ENCODE measurements at places on chromosomes 1 and 21.

GRCh38 chr1:154810571-154810970, 59.5 kb downstream of the KCNN3 start:
- no peak for DNase-seq

DNA sequence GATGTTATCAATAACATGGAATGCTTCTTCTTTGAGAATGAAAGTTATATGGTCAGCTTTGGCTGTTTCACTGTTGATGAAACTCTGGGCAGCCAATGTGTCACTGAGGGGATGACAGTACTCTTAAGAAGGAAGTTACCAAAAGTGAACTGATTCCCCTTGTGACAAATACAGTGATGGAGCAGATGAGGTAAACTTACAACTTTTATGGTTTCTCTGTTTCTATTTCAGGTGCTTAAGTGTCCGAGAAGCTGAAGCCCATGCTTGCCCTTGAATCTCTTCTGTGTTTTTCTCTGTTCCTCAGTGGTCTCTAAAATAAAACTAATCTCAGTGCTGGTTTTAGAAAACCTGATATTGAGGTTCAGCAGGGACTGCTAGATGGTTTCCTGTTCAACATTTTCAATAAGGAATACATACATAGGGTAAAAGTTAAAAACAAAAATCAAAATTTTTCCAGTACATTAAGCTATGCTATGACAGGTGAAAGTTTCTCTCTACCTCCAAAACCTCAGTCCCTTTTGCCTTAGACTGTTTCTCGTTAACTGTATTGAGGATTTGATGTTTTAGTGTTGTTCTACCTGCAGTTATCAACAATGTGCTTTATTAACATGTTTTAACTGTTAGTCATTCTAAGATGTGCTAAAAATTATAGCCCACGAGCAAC, 454.4 kb upstream of the ADGRL4 start:
- DNase-seq, result no peak

DNA sequence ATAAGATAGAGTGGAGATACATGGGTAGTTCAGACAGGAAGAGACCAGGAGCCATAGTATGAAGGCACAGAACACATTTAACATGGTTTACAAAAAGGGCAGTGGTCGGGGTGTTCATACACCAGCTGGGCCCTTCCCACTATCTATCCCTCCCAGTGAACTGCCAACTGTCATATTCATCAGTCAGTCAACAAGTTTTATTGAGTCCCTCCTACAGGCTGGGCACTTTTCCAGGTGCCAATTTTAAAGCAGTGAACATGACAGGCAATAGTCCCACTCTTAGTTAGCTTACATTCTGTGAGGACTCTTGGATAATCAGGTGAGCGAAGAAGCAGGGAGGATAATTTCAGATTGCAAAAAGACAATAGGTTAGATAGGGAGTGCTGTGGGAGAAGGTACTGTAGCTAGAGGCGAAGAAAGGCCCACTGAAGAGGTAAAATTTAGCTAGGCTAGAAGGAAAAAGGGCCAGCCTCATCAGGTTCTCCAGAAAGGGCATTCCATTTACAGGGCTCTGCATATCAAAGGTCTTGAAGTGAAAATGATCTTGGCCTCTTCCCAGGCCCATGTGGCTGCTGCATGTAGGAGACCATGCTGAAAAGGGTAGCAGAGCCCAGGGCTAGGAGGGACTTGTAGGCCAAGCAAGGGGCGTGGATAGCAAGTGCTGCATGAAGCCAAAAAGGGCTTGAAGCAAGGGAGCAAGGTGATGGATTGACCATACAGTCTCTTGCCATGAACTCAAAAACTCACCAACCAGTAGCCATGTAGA, 274.7 kb upstream of the SNX7 start:
- DNase-seq, result no peak

- DNase-seq, result no peak
Measured at GRCh38 chr1:40803902-40804301, 20.3 kb downstream of the KCNQ4 start.

DNA sequence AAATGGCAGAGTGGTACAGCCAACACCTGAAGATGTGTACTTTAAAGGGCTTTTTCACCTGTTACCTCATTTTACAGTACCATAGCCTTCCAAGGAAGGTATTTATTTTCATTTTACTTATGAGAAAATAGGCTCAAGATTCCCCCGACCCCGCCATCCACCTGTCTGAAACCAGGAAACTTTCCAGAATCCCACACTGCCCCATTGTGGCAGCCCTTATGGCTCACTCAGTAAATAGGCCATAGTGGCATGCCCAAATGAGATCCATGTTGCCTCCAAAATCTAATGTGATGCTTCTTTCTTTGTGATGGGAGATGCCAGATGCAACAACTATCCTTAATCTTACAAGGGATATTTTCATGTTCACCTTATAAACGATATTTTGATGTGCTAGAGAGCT, 97.8 kb downstream of the EBNA1BP2 start:
- no peak for DNase-seq

All from activated T-helper 9 cell treated with anti-CD3 and anti-CD28 coated beads, Interleukin-2, amount 50 U/mL, for 16 hours (primary cell).